ENCODE measurements at places on chromosomes 6 and 20. TPM values are rescaled to one million over a fixed set of nuclear protein-coding genes. Genes with fewer than 3 reads are reported as not detected.

Gene DZANK1
- total RNA-seq = 1.6 TPM

Gene ANKRD66
- not detected for total RNA-seq

DNA sequence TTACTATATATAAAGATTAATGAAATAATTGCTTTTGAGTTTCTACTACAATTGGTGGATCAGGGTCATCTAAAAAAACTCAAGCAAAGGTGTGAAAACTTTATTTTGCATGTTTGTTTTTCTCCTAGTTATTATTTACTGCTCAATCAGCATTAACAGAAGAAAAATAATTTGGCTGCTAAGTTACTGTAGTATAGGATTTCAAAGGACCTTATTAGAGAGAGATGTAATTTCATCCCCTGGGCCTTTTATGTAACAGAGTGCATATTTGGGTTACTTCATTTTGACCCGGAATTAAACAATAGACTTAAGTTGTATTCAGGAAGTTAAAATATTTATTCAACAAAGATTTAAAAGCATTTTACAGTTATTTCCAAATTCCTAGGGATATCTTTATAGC is 49.8 kb downstream of the EYA4 start:
- DNase-seq = no peak
- H3K4me1 ChIP-seq = no peaks in the 10 kb centered on the region
- H3K36me3 ChIP-seq = no peaks in the 10 kb centered on the region

DNA sequence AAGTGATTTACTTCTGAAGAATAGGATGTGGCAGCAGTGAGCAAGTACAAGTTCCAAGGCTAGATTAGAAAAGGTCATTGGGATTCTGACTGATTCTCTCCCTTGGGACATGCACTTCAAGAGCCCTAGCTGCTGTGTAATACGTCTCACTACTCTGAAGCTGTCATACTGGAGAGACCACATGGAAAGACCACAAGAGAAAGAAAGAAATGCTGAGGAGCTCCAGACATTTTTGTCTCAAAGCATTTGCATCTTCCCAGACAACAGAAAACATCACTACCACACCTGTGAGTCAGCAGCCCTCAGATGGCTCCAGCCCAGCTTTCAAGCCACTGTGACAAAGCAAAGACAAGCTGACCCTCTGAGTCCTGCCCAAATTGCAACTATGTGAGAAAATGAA is 20.7 kb downstream of the TENT5A start:
- peaks cover 12% of the 10 kb centered on the region for H3K4me1 ChIP-seq
- H3K4me3 ChIP-seq = no peak overlapping the region
- no peak overlapping the region for H3K27ac ChIP-seq

- no peak overlapping the region for H3K27ac ChIP-seq
- no peaks in the 10 kb centered on the region for H3K27me3 ChIP-seq
- H3K36me3 ChIP-seq = no peaks in the 10 kb centered on the region
- no peak for DNase-seq
Measured at GRCh38 chr6:10564975-10565673, 44.0 kb downstream of the GCNT2 start.

GRCh38 chr6:168105813-168106632 is 27.0 kb upstream of the FRMD1 start:
- no peak for DNase-seq
- H3K27me3 ChIP-seq = peaks cover 28% of the 10 kb centered on the region

GRCh38 chr20:18416486-18416885 is 50.3 kb downstream of the DZANK1 start:
- H3K4me1 ChIP-seq = peaks cover 3% of the 10 kb centered on the region
- no peak for DNase-seq
- H3K27me3 ChIP-seq = no peaks in the 10 kb centered on the region
- H3K4me3 ChIP-seq = no peak overlapping the region
- no peak overlapping the region for H3K27ac ChIP-seq

Gene BLCAP
- 16.0 TPM for total RNA-seq

DNA sequence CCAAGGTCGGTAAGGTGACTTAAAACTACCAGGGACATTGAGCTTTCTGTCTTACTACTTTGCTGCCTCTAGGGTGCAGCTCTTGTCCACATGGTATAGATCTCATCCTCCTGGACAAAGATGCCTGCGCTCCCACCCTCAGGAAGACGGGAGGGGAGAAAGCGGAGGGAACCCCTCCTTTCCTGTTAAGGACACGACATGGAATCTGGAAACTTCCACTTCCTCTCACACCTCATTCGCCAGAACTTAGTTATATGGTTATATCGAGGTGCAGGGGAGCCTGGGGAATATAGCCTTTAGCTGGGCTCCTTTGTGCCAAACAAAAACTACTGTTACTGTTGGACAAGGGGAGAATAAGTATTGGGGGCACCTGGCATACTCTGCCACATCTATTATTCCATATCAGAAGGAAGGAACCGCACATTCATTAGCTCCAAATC is 224.3 kb upstream of the TSHZ2 start:
- no peak for DNase-seq
- H3K4me3 ChIP-seq = no peak overlapping the region
- H3K27me3 ChIP-seq = no peaks in the 10 kb centered on the region
- no peaks in the 10 kb centered on the region for H3K36me3 ChIP-seq

DNA sequence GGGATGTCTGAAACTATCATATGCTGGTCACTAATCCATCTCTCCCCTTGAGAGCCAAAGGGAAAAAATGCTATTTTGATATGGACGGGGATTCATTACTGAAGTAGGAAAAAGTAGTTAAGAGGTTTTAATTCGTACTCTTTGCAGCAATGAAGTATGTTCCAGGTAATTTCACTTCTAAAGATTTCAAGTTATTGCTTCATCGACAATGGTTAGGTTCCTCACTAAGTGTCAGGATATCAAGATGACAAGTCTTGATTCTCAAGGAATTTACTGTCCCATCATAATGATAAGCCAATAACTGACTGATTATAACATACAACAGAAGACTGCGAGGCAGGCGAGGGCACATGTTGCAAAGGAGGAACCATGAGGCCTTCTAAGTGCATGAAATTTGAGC is 57.0 kb downstream of the GMDS start:
- no peak overlapping the region for H3K27ac ChIP-seq
- H3K36me3 ChIP-seq = peaks cover 3% of the 10 kb centered on the region
- H3K4me1 ChIP-seq = peaks cover 12% of the 10 kb centered on the region
- H3K27me3 ChIP-seq = peaks cover 14% of the 10 kb centered on the region

DNA sequence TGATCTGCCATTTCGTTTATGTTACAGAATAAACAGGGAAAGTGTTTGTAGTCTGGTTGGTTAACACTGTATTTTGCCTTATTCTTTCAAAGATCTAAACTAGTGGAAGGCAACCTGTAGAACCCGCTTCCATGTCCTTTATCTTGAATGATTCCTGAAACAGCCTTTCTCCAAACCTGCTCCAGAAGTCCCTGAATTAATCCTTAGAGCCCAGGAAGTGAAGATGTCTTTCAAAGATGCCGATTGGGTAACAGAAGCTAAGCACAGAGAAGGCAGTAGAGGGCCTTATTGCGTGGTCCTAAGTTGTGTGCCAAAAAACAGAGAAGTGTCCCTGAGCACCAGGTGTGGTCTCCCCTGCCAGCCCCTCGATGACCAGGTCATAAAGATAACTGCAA is 19.2 kb upstream of the ZSCAN16 start:
- H3K27ac ChIP-seq = no peak overlapping the region
- peaks cover 3% of the 10 kb centered on the region for H3K27me3 ChIP-seq

Gene PRDM13
- total RNA-seq = not detected

DNA sequence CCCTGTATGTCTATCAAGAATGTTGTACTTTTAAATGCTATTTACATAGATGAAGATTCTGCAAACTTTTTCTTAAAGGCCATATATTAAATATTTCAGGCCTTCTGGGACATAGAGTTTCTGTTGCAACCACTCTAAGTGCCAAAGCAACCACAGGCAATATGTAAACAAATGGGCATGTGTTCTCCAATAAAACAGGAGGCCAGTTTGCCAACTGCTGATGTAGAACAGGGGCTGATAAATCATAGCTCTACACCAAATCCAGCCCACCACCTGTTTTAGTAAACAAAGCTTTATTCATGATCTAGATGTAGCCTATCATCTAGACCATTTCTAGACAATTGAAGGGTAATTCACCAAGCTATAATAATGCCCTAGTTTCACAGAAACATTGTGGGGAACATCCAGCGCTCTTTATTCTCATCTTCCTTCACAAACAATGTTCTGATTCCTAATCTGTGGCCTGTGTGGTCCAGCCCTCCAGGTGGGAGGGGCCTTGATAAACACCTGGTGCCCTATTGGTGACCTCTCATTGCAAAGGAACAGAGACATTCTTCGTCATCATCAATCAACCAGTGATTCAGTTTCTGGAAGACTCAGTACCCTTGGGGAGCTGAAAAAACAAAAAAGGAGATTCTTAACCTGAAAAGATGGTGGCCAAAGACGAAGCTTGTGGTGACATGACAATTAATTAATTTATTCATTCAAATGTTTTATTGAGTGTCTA is 80.2 kb downstream of the PREP start:
- H3K36me3 ChIP-seq = peaks cover 34% of the 10 kb centered on the region
- H3K4me1 ChIP-seq = no peaks in the 10 kb centered on the region
- H3K27ac ChIP-seq = no peak overlapping the region
- no peak for DNase-seq

DNA sequence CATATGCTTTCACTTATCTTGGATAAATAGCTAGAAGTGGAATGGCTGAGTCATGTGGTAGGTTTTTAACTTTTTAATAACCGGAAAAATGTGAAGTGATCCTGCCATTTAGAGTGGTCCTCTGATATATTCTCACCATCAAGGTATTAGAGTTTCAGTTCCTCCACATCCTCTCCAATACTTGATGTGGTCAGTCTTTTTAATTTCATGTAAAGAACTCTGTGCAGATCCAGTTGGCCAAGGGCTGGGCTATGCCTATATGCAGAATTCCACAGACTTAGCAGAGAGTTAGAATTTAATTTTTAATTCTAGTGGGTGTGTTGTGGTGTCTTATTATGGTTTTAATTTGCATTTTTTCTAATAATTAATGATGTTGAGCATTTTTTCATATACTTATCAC is 141.1 kb downstream of the SYCP2 start:
- peaks cover 10% of the 10 kb centered on the region for H3K27me3 ChIP-seq
- H3K4me1 ChIP-seq = no peaks in the 10 kb centered on the region
- H3K27ac ChIP-seq = no peak overlapping the region
- DNase-seq = no peak

- no peak overlapping the region for H3K27ac ChIP-seq
- DNase-seq = no peak
- no peaks in the 10 kb centered on the region for H3K4me1 ChIP-seq
- peaks cover 3% of the 10 kb centered on the region for H3K27me3 ChIP-seq
Measured at GRCh38 chr6:136086686-136087085, 163.4 kb downstream of the MTFR2 start.

DNA sequence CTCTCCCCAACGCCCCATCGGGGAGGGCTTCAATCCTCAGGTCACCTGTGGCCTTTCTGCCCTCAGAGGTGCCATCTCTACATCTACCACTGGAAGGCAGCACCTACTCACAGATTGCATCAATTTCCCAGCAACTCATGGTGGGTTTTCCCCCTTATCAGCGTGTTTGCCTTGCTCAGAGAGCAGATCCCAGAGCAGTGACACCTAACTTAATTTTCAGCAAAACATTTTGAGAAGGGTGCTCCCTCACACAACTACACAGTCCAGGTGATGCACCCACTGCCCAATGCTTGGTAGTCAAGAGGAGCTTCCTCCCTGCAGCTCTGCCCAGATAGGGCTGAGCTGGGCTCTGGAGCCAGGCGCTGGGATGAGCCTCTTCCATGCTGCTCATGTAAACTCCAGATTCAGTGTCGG is 48.2 kb downstream of the PLG start:
- H3K27ac ChIP-seq = no peak overlapping the region
- peak; percentile 38 for DNase-seq
- peaks cover 23% of the 10 kb centered on the region for H3K27me3 ChIP-seq
- no peaks in the 10 kb centered on the region for H3K36me3 ChIP-seq
- no peaks in the 10 kb centered on the region for H3K4me1 ChIP-seq

GRCh38 chr20:54345821-54346220 is 129.6 kb upstream of the DOK5 start:
- DNase-seq = no peak
- peaks cover 7% of the 10 kb centered on the region for H3K4me1 ChIP-seq
- H3K27ac ChIP-seq = no peak overlapping the region
- peaks cover 8% of the 10 kb centered on the region for H3K27me3 ChIP-seq
- no peak overlapping the region for H3K4me3 ChIP-seq
- no peaks in the 10 kb centered on the region for H3K36me3 ChIP-seq

- H3K27ac ChIP-seq = no peak overlapping the region
- peaks cover 7% of the 10 kb centered on the region for H3K27me3 ChIP-seq
- H3K36me3 ChIP-seq = no peaks in the 10 kb centered on the region
- H3K4me3 ChIP-seq = no peak overlapping the region
- DNase-seq = peak; percentile 37
- no peaks in the 10 kb centered on the region for H3K4me1 ChIP-seq
Measured at GRCh38 chr6:127554435-127555006, 22.5 kb upstream of the C6orf58 start.

Gene OOEP
- not detected for total RNA-seq

DNA sequence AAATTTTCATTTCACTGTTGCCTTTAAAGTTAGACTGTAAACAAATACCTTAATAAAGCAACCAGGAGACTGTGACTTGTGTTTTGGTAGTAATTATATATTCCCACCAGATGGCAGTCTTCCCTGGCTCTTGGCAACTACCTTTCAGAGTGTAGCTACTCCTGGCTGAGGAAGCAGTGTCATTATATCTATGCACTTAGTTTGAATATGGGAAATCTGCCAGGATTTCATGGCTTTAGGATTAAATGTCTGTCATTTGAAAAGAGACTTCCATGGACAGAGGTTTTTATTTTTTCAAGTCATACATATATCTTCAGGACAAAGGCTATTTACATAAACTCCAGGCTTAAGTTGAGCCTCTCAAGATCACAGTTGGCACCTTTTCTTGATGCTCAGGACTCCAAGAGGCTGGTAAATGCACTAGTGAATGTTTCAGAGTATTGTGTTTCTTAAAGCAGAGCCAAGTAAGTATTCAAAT is 160.1 kb downstream of the C6orf58 start:
- no peak overlapping the region for H3K4me3 ChIP-seq
- no peaks in the 10 kb centered on the region for H3K27me3 ChIP-seq
- peaks cover 44% of the 10 kb centered on the region for H3K4me1 ChIP-seq
- peak overlapping the region; percentile 25 for H3K27ac ChIP-seq
- H3K36me3 ChIP-seq = no peaks in the 10 kb centered on the region

Gene FAM110A
- total RNA-seq = 20.1 TPM

- peaks cover 6% of the 10 kb centered on the region for H3K27me3 ChIP-seq
- H3K4me1 ChIP-seq = no peaks in the 10 kb centered on the region
- no peak overlapping the region for H3K27ac ChIP-seq
- DNase-seq = no peak
- H3K4me3 ChIP-seq = no peak overlapping the region
Measured at GRCh38 chr6:133546098-133546497, 304.9 kb downstream of the EYA4 start.

Gene SLC26A8
- total RNA-seq = not detected

Gene BPI
- not detected for total RNA-seq

GRCh38 chr6:157240059-157240959 is 83.0 kb downstream of the TMEM242 start:
- peaks cover 10% of the 10 kb centered on the region for H3K27me3 ChIP-seq
- peaks cover 8% of the 10 kb centered on the region for H3K4me1 ChIP-seq
- H3K4me3 ChIP-seq = no peak overlapping the region
- peak; percentile 22 for DNase-seq
- H3K27ac ChIP-seq = no peak overlapping the region

Gene RSPH9
- not detected for total RNA-seq

GRCh38 chr6:35492258-35492973 is 4.5 kb downstream of the TEAD3 start:
- no peak overlapping the region for H3K27ac ChIP-seq
- no peaks in the 10 kb centered on the region for H3K27me3 ChIP-seq
- no peak overlapping the region for H3K4me3 ChIP-seq
- no peak for DNase-seq
- peaks cover 11% of the 10 kb centered on the region for H3K4me1 ChIP-seq

Data from activated CD4-positive, alpha-beta memory T cell treated with anti-CD3 and anti-CD28 coated beads for 36 hours (primary cell).